Regular cardiac myocyte (primary cell): ENCODE measurements at places on chromosomes 13 and 19. TPM values are rescaled to one million over a fixed set of nuclear protein-coding genes. Genes with fewer than 3 reads are reported as not detected.

CNN2 gene
- total RNA-seq: 141 and 167 TPM in 2 replicates

PINLYP gene
- total RNA-seq: 2.0 and 2.5 TPM in 2 replicates

CYP2A7 gene
- total RNA-seq: not detected in 2 replicates

SPIB gene
- total RNA-seq: not detected in 2 replicates

PNMA8C gene
- total RNA-seq: 0.19 and 0.28 TPM in 2 replicates

LRG1 gene
- total RNA-seq: not detected in 2 replicates

PRR22 gene
- under 0.01 and 0.19 TPM in 2 replicates for total RNA-seq

TMEM221 gene
- total RNA-seq: under 0.01 TPM in 1 of 2 replicates, not detected in the other

MISP3 gene
- 0.19 and 1.4 TPM in 2 replicates for total RNA-seq

SPRED3 gene
- 2.5 and 3.3 TPM in 2 replicates for total RNA-seq

KIR2DL4 gene
- not detected in 2 replicates for total RNA-seq

GFY gene
- total RNA-seq: not detected in 2 replicates

NEK5 gene
- under 0.01 and 0.28 TPM in 2 replicates for total RNA-seq

ZNF728 gene
- total RNA-seq: 0.19 and 1.1 TPM in 2 replicates

SBK3 gene
- total RNA-seq: under 0.01 and 0.19 TPM in 2 replicates

ACP7 gene
- 0.56 and 1.7 TPM in 2 replicates for total RNA-seq

C13orf46 gene
- 0.28 and 0.38 TPM in 2 replicates for total RNA-seq

PCCA gene
- 31.6 and 53.8 TPM in 2 replicates for total RNA-seq

ZNF665 gene
- total RNA-seq: 3.6 and 6.8 TPM in 2 replicates
